ENCODE measurements at places on chromosomes 11 and 22.

DNA sequence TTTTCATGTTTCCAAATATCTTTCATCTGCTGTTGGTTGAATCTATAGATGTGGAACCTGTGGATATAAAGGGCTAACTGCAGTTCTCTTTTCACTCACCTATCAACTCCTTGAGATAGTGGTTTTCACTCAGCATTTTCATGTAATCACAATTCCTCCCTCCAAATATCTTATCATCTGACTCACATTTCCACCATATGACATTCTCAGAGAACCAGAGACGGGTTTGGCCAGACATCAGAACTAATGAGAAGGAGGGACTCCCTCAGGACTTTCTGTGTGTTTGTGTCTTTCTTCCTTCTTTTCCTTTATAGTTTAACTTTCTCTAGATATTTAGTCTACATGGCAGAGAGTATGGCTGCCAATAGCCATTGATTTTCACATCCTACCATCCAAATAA is 134.8 kb upstream of the DDI1 start:
- DNase-seq = no peak

- DNase-seq = no peak
Observed at GRCh38 chr22:31488988-31489617, 539 bp downstream of the EIF4ENIF1 start.

- no peak for DNase-seq
Observed at GRCh38 chr11:34052608-34053160, 1.2 kb downstream of the CAPRIN1 start.

GRCh38 chr22:48343461-48343860 is 1484.2 kb downstream of the BRD1 start:
- no peak for DNase-seq
